Upper lobe of left lung (tissue), 6 donors: ENCODE measurements at places on chromosomes 12 and 14. TPM values are rescaled to one million over a fixed set of nuclear protein-coding genes. Genes with fewer than 3 reads are reported as not detected.
A peak's percentile ranks its signal among the peaks of the same experiment; 100 is the strongest.

DNA sequence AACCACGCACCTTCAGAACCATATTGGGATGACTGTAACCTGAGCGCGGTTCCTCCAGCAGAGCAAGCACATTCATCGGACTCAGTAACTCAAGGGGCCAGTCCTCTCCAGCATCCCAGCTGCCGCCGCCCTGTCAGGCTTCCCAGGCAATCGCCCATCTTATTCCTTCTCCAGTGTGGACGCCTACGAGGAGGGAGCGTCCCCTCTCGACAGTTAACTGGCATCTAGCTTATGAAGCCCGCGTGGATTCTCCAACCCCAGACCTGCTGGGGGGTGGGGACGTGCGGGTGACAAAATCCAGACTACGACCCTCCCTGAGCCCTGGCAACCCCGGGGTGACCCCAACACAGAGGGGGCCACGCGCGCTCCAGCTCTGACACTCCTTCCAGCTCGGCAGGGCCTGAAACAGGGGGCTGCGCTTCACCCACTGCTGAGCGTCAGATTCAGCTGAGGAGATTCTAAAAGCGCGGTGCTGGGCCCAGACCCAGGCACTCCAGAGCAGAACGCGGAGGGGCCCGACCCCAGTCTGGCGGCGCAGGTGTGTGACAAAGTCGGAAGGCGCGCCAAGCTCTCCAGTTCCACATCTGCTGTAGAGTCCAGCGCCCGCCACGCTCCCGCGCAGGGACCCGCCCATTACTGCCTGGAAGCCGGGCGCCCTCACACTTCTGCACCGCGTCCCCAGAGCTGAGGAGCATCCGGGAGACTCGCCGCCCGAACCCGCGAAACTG, 43.9 kb upstream of the ESR2 start:
- peak; percentile 94 for DNase-seq

- no peak for DNase-seq
Measured at GRCh38 chr12:118035190-118036041, 18.9 kb downstream of the RFC5 start.

- no peak for DNase-seq
Measured at GRCh38 chr14:102833991-102834390, 56.7 kb downstream of the TRAF3 start.

GRCh38 chr12:65432114-65432513, 153.6 kb downstream of the MSRB3 start:
- DNase-seq: no peak

GRCh38 chr14:104283197-104284106, 145.1 kb downstream of the KIF26A start:
- DNase-seq: peak; percentile 59

GRCh38 chr14:61418746-61419145, 97.4 kb downstream of the PRKCH start:
- DNase-seq: no peak

DNA sequence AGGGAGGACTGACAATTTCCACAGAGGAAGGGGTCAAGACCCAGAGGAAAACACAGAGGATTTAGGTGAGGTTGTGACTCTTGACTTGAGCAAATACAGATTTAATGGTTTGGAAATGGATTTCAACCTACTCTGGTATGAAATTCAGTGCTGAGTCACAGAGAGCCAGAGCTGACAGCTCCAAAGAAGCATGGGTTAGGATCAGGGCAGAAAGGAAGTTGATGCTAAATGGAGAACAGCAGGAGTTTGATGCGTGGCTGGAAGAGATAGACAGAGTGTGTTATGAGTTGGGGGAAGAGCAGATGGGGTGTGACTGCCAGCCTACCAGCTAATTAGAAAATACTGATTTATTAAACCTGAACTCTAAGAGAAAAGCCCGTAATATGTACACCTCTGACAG, 272.6 kb downstream of the FOXG1 start:
- no peak for DNase-seq

DNA sequence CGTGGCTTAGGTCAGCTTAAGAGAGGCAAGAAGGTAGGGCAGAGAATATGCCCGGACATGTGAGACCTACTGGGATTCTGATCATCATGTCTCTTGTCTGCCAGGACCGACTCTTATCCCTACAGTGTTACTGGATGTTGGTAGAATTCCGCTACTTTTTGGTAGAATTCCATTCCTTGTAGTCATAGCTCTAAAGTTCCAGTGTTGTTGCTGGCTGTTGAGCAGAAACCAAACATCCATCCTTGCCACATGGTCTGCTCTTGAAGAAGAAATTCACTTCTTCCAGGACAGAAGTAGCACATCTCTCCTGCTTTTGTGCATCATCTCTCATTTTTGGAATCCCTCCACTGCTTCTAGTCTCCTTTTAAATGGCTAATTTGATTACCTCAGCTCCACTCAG, 453.7 kb downstream of the RPL10L start:
- DNase-seq: no peak

DNA sequence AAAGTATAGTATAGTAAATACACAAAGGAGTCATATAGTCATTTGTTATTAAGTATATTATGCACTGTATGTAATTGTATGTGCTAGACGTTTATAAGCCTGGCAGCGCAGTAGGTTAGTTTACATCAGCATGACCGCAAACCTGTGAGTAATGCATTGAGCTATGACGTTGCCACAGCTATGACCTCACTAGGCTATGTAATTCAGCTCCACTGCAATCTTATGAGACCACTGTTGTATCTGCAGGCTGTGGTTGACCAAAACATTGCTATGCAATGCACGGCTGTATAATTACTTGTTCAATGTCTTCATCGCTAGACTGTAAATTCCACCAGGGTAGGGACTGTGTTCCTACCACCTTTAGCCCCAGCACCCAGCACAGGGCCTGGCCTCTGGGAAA, 53.2 kb upstream of the VASH1 start:
- DNase-seq: no peak

DNA sequence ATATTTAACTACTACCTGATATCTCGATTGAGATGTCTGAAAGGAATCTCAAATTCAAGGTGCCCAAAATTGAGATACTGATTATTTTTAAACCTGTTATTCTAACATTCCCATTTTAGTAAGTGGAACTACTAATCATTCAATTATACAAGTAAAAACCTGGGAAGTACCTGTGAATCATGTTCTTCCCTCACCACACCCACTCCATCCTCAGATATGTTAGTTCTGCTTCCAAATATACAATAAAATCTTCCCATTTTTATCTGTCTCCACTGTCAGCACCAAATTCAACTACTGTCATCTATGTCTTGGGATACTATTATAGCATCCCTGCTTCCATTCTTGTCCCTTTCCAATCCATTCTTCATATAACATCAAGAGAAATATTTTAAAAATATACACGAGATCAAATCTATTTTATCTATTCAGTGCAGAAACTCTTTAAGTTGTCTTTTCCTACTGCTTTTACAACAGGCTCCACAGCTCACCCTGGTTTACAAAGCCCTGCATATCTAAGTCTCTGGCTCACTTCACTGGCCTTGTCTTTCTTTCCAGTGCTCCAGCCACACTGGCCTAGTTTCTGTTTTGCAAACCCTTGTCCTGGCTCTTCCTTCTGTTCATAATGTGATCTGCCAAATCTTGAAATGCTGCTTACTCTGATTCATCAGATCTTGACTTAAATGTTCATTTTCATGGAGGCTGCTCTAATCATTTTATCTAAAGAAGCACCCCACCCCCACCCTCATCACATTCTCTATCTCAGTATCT, 122.3 kb downstream of the PTPRR start:
- no peak for DNase-seq

The NDRG2 gene
- total RNA-seq: 87.4 TPM

The NTN4 gene
- total RNA-seq: 74.1 TPM

The SYNE3 gene
- total RNA-seq: 38.8 TPM
